COLO829 (cell line): ENCODE measurements at places on chromosomes 2 and 18.

- DNase-seq, result no peak
Observed at GRCh38 chr2:194486326-194486725, 1170.7 kb upstream of the SLC39A10 start.

GRCh38 chr18:8005870-8006569 lies 438.9 kb downstream of the PTPRM start:
- no peak for DNase-seq

DNA sequence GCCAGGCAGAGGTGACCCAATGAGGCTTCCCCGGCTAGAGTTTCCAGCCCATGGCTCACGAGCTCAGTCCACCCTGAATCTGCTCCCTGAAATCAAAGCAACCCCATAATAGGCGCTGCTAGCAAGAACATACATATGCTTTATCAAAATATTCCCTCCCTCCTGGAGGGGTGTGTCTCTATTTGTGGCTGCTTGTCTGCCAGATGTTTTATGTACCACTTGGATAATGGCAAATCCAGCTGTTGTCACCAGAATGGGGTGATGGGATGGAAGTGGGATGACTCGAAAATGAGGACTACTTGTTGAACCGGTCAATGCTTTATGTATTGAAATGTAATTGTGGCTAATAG lies 152.0 kb downstream of the GALNT14 start:
- no peak for DNase-seq

DNA sequence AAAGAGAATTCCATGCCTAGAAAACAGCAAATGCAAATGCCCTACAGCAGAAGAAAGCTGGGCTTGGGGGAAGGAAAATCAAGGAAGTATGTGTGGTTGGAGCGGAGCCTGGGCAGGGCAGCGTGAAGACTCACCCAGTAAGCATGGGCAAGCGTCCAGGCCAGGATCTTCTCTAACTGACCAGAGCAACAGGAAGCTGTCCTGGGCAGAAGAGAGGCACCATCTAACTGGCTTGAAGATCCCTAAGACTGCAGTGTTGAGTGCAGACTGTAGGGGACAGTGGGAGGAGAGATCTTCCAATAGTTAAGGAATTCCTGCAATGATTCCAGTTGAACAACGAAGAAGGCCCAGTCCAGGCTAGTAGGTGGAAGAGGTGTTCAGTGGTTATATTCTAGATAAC lies 57.9 kb downstream of the NXPH2 start:
- no peak for DNase-seq

GRCh38 chr18:12159446-12159845 lies 65.8 kb downstream of the ANKRD62 start:
- DNase-seq, result peak; percentile 91

DNA sequence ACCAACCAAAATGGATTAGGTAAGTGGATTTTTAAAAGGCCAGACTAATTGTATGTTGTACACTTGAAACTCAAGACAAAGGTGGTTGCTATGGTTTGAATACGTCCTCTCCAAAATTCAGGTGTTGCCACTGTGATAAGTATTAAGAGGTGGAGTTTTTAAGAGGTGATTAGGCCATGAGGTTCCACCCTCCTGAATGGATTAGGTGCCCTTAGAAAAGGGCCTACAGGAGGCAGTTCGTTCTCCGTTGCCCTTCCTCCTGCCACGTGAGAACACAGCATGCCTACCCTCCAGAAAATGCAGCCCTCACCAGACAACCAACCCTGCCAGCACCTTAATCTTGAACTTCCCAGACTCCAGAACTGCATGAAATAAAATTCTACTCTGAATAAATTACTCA lies 51.2 kb downstream of the CHMP3 start:
- no peak for DNase-seq

DNA sequence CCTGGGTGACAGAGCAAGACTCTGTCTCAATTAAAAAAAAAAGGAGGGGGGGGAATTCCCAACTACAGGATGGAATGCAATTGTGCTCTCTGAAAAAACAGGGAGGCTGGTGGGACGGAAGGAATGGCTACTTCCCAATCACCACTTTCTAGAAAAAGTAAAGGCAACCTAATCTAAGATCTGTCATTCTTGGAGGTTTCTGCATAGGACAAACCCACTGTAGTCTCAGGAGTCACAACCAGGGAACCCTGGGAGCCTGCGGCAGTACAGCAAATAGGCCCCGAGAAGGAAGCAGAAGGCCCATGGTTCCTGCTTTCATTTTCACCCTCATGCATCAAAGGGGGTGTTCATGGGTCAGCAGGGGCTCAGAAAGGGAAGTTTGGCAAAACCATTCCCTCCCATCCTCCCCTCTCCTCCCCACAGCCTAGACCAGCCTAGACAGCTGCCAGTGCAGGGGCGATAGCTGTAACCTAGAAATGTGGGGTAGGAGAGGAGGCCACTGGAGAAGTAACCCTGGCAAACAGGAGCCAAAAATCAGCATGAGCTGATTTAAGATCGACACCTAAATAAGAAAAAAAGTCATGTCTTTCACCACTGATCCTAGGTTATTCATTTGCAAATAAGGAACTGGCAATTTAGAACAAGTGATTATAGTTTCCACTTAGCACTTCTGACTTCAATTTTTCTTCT lies 48.0 kb downstream of the TRABD2A start:
- no peak for DNase-seq
